ENCODE measurements at places on chromosomes 4 and X. TPM values are rescaled to one million over a fixed set of nuclear protein-coding genes. Genes with fewer than 3 reads are reported as not detected.

CCKAR gene
- not detected for total RNA-seq

DNA sequence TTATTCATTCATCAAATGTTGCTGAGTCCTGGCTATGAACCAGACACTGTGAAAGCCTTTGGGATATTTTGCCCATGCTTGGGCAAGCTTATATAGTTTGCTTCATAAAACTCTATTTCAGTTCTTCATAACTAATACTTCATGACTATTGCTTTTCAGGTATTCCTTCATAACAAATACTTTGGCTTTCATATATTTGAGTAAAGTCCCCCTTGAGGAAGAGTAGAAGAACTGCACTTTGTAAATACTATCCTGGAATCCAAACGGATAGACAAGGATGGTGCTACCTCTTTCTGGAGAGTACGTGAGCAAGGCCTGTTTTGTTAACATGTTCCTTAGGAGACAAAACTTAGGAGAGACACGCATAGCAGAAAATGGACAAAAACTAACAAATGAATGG is 1.7 kb upstream of the AFP start:
- H3K4me3 ChIP-seq = no peak overlapping the region
- H3K27ac ChIP-seq = no peak overlapping the region
- no peaks in the 10 kb centered on the region for H3K4me1 ChIP-seq
- no peaks in the 10 kb centered on the region for H3K36me3 ChIP-seq
- no peak for DNase-seq
- H3K27me3 ChIP-seq = no peaks in the 10 kb centered on the region

GRCh38 chr4:159384632-159385031 is 281.8 kb downstream of the RAPGEF2 start:
- H3K4me3 ChIP-seq = no peak overlapping the region
- no peaks in the 10 kb centered on the region for H3K27me3 ChIP-seq
- H3K4me1 ChIP-seq = no peaks in the 10 kb centered on the region
- H3K36me3 ChIP-seq = no peaks in the 10 kb centered on the region

DNA sequence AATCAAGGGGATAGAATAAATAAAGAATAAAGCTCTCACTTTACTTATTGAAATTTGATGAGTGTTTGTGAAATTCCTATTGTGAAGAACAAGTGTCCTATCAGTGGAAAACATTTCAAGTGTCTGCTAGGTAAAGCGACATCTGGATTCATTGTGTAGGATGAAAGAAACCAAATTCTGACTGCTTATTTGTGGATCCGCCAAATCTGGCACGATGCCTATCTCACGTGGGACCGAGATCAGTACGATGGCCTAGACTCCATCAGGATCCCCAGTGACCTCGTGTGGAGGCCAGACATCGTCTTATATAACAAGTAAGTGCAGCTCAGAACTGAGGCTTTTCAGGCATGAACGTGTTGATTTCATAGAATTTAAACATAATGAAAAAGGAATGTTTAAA is 1.9 kb downstream of the CHRNA9 start:
- H3K27me3 ChIP-seq = no peaks in the 10 kb centered on the region
- peaks cover 47% of the 10 kb centered on the region for H3K4me1 ChIP-seq
- H3K4me3 ChIP-seq = no peak overlapping the region
- no peaks in the 10 kb centered on the region for H3K36me3 ChIP-seq

GRCh38 chr4:14000091-14000814 is 372.7 kb upstream of the BOD1L1 start:
- H3K4me3 ChIP-seq = no peak overlapping the region
- DNase-seq = no peak
- H3K4me1 ChIP-seq = no peaks in the 10 kb centered on the region
- H3K36me3 ChIP-seq = no peaks in the 10 kb centered on the region
- H3K27me3 ChIP-seq = no peaks in the 10 kb centered on the region
- H3K27ac ChIP-seq = no peak overlapping the region

DNA sequence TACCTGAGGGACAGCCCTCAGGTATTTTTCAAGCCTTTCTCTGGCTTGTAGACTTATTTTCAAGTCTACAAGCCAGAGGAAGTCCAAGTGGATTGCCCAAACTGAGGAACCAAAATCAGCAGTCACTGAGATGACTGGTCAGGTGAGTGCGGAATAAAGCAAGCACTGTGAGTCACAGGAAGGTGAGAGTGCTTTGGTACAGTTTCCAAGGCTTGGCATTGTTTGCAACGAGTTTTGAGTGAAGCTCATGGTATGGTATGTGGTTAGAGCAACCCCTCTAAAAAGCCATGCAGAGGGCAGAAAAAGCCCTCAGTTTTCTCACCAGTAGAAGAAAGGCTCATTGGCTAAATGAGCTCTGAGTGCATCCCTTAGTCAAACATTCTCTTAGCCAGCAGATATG is 112.8 kb upstream of the EOLA2 start:
- peak; percentile 90 for DNase-seq
- H3K4me3 ChIP-seq = no peak overlapping the region
- H3K27me3 ChIP-seq = no peaks in the 10 kb centered on the region

- H3K27ac ChIP-seq = no peak overlapping the region
- H3K27me3 ChIP-seq = no peaks in the 10 kb centered on the region
- H3K4me3 ChIP-seq = no peak overlapping the region
- no peaks in the 10 kb centered on the region for H3K4me1 ChIP-seq
- DNase-seq = no peak
- H3K36me3 ChIP-seq = no peaks in the 10 kb centered on the region
Measured at GRCh38 chr4:6523251-6523650, 50.8 kb upstream of the PPP2R2C start.

- no peak overlapping the region for H3K27ac ChIP-seq
- peak; percentile 47 for DNase-seq
- H3K4me1 ChIP-seq = peaks cover 13% of the 10 kb centered on the region
- H3K36me3 ChIP-seq = no peaks in the 10 kb centered on the region
Measured at GRCh38 chr4:176277162-176277904, 8.3 kb upstream of the ASB5 start.

DNA sequence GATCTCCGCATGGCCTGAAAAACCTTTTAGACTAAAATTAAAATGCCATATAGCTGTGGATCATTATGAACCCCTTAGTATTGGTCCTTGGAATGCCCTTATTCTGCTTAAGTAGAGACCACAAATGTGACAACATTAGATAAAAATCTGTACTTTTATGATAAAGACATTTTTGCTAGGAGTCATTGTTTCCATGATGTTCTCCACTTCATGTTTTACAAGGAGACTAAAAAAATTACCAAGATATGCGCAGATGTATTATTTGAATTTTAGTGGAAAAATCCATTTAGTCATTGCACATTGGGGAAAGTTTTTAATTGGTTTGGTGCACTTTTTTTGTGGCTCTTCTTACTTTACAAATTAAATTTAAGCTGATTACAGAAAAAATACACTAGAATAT is 85.1 kb upstream of the HPRT1 start:
- H3K27me3 ChIP-seq = no peaks in the 10 kb centered on the region
- peak overlapping the region; percentile 75 for H3K27ac ChIP-seq
- DNase-seq = no peak
- peaks cover 20% of the 10 kb centered on the region for H3K4me1 ChIP-seq
- peak overlapping the region; percentile 98 for H3K4me3 ChIP-seq

DNA sequence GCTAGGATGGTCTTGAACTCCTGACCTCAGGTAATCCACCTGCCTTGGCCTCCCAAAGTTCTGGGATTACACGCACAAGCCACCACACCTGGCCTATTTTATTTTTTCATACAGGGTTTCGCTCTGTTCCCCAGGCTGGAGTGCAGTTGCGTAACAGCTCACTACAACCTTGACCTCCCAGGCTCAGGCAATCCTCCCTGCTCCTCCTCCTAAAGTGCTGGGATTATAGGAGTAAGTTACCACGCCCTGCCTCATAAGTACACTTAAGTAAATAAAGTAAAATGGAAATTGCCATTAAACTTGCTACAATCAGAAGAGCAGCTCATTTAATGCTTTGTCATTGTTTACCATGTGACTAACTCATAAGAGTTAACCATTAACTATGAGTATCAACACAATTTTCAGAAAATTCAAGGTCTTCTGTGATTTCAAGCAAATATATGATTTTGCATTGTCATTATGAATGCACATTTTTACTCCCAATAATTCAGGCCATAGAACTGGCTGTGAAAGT is 12.3 kb downstream of the UGDH start:
- H3K27ac ChIP-seq = peak overlapping the region; percentile 100
- DNase-seq = peak; percentile 97
- H3K4me1 ChIP-seq = peaks cover 36% of the 10 kb centered on the region

UGT2B10 gene
- total RNA-seq = not detected

DNA sequence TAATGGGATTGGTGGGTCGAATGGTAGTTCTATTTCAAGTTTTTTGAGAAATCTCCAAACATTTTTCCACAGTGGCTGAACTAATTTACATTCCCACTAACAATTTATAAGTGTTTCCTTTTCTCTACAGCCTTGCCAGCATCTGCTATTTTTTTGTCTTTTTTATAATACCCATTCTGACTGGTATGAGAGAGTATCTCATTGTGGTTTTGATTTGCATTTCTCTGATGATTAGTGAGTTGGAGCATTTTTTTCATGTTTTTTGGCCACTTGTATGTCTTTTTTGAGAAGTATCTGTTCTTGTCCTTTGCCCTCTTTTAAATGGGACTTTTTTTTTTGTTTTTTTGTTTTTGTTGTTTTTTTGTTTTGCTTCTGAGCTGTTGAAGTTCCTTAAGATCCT is 200.0 kb upstream of the GK2 start:
- no peak overlapping the region for H3K4me3 ChIP-seq
- H3K4me1 ChIP-seq = no peaks in the 10 kb centered on the region
- DNase-seq = no peak
- H3K27ac ChIP-seq = no peak overlapping the region
- H3K27me3 ChIP-seq = no peaks in the 10 kb centered on the region

MAOA gene
- 5.0 TPM for total RNA-seq

DNA sequence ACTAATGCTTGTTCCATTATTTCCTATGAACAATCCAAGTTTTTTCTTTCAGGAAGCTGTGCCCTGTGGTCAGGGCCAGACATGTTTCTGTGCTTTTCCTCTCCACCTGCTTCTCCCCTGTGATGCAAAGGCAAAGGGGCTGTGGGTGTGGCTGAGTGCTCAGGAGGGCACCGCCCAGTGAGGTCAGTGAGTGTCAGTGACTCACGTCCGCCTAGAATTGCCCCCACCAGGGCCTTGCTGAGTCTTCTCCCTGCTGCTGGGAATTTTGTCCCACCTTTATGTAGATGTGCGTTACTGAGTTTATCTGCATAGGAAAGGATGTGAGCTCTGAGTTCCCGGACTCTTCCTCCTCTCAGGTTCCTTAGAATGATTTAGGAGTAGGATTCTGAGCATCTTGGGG is 283.2 kb downstream of the DCHS2 start:
- H3K27me3 ChIP-seq = no peaks in the 10 kb centered on the region
- no peak overlapping the region for H3K4me3 ChIP-seq
- H3K4me1 ChIP-seq = no peaks in the 10 kb centered on the region
- no peak overlapping the region for H3K27ac ChIP-seq
- peak; percentile 35 for DNase-seq

PNMA3 gene
- not detected for total RNA-seq

PPM1K gene
- total RNA-seq = 5.7 TPM

DNA sequence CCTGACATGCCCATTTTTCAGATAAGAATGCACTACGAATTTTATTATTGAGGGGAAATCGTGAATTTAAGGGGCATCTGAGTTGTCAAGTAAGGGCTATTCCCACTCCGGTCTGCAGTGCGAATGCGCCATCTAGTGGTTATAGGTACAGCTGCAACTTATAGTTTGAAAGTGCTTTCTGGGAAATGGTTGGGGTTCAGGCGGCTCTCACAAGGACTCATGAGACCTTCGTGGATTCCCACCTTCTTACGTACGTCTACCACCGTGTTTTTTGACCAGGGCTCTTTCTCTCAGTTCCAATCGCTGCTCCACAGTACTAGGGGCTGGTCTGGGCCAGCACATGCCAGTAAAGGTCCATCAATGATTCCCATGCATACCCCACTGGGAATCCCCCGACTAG is 12.3 kb downstream of the MSL3 start:
- no peak overlapping the region for H3K4me3 ChIP-seq
- no peaks in the 10 kb centered on the region for H3K27me3 ChIP-seq
- no peak overlapping the region for H3K27ac ChIP-seq
- no peaks in the 10 kb centered on the region for H3K36me3 ChIP-seq
- no peaks in the 10 kb centered on the region for H3K4me1 ChIP-seq
- DNase-seq = peak; percentile 18

DNA sequence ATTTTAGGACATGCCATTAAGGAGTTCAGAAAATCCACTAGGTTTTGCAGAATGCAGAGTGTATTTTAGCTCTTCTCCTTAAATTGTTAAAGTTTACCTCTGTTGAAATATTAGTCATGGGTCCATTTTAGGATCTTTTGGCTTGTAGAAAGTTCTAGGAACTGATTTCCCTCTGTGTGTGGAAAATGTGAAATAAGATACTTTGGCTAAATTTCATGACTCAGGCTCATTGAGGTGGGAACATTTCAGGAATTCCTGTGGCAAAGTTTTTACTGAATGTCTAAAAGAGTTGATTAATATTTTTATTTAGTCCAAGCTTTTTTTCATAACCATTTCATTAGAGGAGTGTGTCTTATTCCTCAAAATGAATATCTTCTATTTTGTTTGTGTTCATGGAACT is 7.0 kb downstream of the FHIP1A start:
- H3K4me3 ChIP-seq = no peak overlapping the region
- no peaks in the 10 kb centered on the region for H3K27me3 ChIP-seq
- H3K27ac ChIP-seq = peak overlapping the region; percentile 71
- no peaks in the 10 kb centered on the region for H3K36me3 ChIP-seq

OPN1MW3 gene
- not detected for total RNA-seq

GRCh38 chr4:82382751-82383150 is 9.0 kb upstream of the HNRNPD start:
- H3K27ac ChIP-seq = no peak overlapping the region
- no peak for DNase-seq
- no peak overlapping the region for H3K4me3 ChIP-seq

DYNLT3 gene
- not detected for total RNA-seq
